Activated T-helper 2 cell treated with anti-CD3 and anti-CD28 coated beads, Interferon-gamma antibody, Interleukin-2, Interleukin-4, amounts not matched to agents 10 μg/mL and 5 μg/mL and 100 μg/mL, durations not matched to agents 14 hours and 24 hours and 36 hours (primary cell): ENCODE measurements at places on chromosomes 6 and 20. TPM values are rescaled to one million over a fixed set of nuclear protein-coding genes. Genes with fewer than 3 reads are reported as not detected.

The PDE7B gene
- 27.6 and 28.8 TPM in 2 replicates for total RNA-seq

The BPI gene
- not detected in 2 replicates for total RNA-seq

The BANF2 gene
- not detected in 2 replicates for total RNA-seq

The IMPG1 gene
- total RNA-seq, result not detected in 2 replicates

The VGLL2 gene
- total RNA-seq, result not detected in 2 replicates

The GRM1 gene
- total RNA-seq, result not detected in 2 replicates

The ZBP1 gene
- 0.32 and 0.62 TPM in 2 replicates for total RNA-seq

The PMEPA1 gene
- total RNA-seq, result 0.99 and 1.1 TPM in 2 replicates

The SLC17A1 gene
- 0.32 and 0.34 TPM in 2 replicates for total RNA-seq

- no peaks in the 10 kb centered on the region for H3K36me3 ChIP-seq
- no peaks in the 10 kb centered on the region for H3K4me1 ChIP-seq
- H3K4me3 ChIP-seq, result no peak overlapping the region
Observed at GRCh38 chr6:25341923-25342619, 62.9 kb downstream of the CARMIL1 start.

- no peak overlapping the region for H3K27ac ChIP-seq
- no peaks in the 10 kb centered on the region for H3K36me3 ChIP-seq
- peak overlapping the region; percentile 17 for H3K4me3 ChIP-seq
- H3K27me3 ChIP-seq, result peaks cover 37% of the 10 kb centered on the region
Observed at GRCh38 chr20:31861135-31861384, 9.3 kb downstream of the DUSP15 start.

- DNase-seq, result no peak
- no peaks in the 10 kb centered on the region for H3K4me1 ChIP-seq
- no peak overlapping the region for H3K27ac ChIP-seq
- H3K36me3 ChIP-seq, result peaks cover 3% of the 10 kb centered on the region
Observed at GRCh38 chr20:64186071-64186598, 21.9 kb downstream of the MYT1 start.

GRCh38 chr6:116665464-116665863, 3.1 kb downstream of the ZUP1 start:
- DNase-seq, result no peak
- H3K36me3 ChIP-seq, result peaks cover 41% of the 10 kb centered on the region
- H3K4me3 ChIP-seq, result peak overlapping the region; percentile 54
- H3K27me3 ChIP-seq, result peaks cover 2% of the 10 kb centered on the region
- peaks cover 47% of the 10 kb centered on the region for H3K4me1 ChIP-seq
- H3K27ac ChIP-seq, result no peak overlapping the region

GRCh38 chr20:50068041-50068651, 44.8 kb downstream of the UBE2V1 start:
- no peak for DNase-seq
- no peak overlapping the region for H3K27ac ChIP-seq
- no peak overlapping the region for H3K4me3 ChIP-seq
- no peaks in the 10 kb centered on the region for H3K27me3 ChIP-seq
- peaks cover 2% of the 10 kb centered on the region for H3K4me1 ChIP-seq
- no peaks in the 10 kb centered on the region for H3K36me3 ChIP-seq

GRCh38 chr6:134063966-134064445, 11.6 kb upstream of the SLC2A12 start:
- H3K4me3 ChIP-seq, result no peak overlapping the region

- no peak overlapping the region for H3K27ac ChIP-seq
- H3K27me3 ChIP-seq, result peaks cover 7% of the 10 kb centered on the region
- H3K4me3 ChIP-seq, result no peak overlapping the region
- H3K36me3 ChIP-seq, result no peaks in the 10 kb centered on the region
- no peaks in the 10 kb centered on the region for H3K4me1 ChIP-seq
Observed at GRCh38 chr20:61951695-61952533, 113.8 kb downstream of the TAF4 start.

DNA sequence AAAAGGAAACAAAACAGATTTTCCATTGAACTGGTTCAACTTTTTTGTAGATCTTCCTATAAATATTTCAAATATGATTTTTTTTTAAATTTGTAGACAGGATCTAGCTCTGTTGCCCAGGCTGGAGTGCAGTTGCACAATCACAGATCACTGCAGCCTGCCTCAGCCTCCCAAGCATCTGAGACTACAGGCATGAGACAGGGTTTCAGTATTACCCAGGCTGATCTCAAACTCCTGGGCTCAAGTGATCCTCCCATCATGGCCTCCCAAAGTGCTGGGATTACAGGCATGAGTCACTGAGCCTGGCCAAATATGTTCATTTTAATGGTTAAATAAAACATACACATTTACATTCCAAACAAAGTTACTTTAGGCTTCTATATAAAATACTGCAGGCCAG, 33.6 kb downstream of the SAMHD1 start:
- no peak overlapping the region for H3K4me3 ChIP-seq
- no peaks in the 10 kb centered on the region for H3K27me3 ChIP-seq
- peaks cover 2% of the 10 kb centered on the region for H3K4me1 ChIP-seq
- H3K27ac ChIP-seq, result no peak overlapping the region

GRCh38 chr6:111922454-111923297, 49.4 kb upstream of the FYN start:
- H3K4me1 ChIP-seq, result peaks cover 20% of the 10 kb centered on the region
- H3K36me3 ChIP-seq, result no peaks in the 10 kb centered on the region
- no peak overlapping the region for H3K27ac ChIP-seq
- no peaks in the 10 kb centered on the region for H3K27me3 ChIP-seq
- no peak overlapping the region for H3K4me3 ChIP-seq

GRCh38 chr6:93822434-93823265, 403.3 kb upstream of the EPHA7 start:
- H3K27ac ChIP-seq, result no peak overlapping the region
- no peak overlapping the region for H3K4me3 ChIP-seq
- no peaks in the 10 kb centered on the region for H3K36me3 ChIP-seq
- H3K27me3 ChIP-seq, result no peaks in the 10 kb centered on the region
- no peak for DNase-seq

DNA sequence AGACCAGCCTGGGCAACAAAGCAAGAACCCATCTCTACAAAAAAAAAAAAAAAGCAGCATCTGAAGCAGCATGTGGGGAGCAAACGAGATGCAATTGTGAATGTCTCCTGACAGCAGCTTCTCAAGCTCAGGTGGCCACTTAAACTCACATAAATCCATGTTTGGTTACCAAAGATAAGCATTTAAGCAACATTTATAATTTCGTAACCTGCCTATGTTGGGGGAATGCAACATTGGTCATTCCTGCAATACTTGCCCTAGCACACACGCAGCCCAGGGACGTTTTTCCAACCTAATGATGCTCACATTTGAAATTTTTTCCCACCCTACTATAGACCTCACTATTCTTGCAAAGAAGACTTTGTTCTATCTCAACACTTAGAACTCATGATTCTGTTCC, 113.3 kb downstream of the ZFP64 start:
- H3K27me3 ChIP-seq, result no peaks in the 10 kb centered on the region
- H3K4me3 ChIP-seq, result no peak overlapping the region
- peaks cover 10% of the 10 kb centered on the region for H3K4me1 ChIP-seq
- no peak for DNase-seq
- H3K36me3 ChIP-seq, result no peaks in the 10 kb centered on the region

DNA sequence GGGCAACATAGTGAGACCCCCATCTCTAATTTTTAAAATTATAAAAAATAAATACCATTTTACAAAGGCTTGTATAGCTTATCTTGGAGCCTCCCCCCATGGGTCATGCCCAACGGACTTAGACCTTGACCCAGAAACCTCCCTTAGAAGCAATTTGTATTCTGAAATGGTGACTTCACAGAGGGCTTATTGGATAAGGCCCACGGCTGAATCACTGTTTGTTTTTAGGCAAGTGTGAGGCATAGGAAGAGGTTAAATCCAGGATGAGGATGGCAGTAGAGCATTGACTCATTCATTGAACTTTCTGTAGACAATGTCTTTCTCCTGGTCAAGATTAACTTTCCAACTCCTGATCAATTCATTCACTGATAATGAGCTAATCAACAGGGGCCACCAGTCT, 6.2 kb upstream of the SNAI1 start:
- peaks cover 22% of the 10 kb centered on the region for H3K27me3 ChIP-seq
- DNase-seq, result no peak
- no peak overlapping the region for H3K27ac ChIP-seq
- H3K4me1 ChIP-seq, result peaks cover 4% of the 10 kb centered on the region
- H3K4me3 ChIP-seq, result no peak overlapping the region
